ELF-1 (cell line): ENCODE measurements at places on chromosomes 5 and 9.
A peak's percentile ranks its signal among the peaks of the same experiment; 100 is the strongest.

DNA sequence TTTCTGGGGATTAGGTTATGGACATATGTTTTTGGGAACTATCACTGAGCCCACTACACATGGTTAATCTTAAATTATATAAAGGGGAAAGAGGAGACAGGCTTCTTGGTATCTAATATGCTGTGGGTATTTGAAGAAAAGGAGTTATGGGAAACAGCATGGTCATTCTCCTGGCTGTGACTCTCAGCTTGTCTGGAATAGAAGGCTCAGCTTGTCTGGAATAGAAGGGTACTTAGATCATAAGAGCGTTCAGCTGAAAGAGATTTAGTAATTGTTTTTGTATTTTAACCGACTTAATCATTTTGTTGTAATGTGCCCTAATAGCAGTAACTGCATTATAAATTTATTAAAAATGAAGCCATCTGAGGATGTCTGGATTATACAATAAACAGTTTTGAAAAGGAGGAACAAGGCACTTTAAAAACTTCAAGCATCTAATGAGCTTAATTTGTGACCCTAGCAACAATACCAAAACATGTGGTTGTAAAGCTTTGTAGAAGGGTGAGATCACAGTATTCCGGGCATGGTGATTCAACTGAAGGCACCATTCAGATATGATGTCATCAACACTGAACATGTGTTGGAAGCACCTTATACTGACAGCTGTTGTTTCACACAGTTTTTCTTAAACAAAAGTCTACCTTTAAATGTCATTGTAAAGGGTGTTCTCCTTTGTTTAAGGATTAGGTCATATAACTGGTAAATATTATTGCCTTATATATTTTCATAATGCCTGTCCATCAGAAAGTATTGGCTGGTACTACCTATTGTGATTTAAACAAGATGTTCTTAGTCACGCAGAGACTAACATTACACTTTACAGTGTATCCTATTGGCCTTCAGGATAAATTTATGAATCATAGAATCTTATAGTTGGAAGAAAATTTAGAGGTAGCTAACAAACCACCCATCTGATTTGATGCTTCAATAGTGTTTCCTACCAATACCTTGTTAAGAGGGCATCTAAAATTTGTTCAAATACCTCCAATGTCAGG is 2174.1 kb upstream of the WWC1 start:
- DNase-seq = no peak

DNA sequence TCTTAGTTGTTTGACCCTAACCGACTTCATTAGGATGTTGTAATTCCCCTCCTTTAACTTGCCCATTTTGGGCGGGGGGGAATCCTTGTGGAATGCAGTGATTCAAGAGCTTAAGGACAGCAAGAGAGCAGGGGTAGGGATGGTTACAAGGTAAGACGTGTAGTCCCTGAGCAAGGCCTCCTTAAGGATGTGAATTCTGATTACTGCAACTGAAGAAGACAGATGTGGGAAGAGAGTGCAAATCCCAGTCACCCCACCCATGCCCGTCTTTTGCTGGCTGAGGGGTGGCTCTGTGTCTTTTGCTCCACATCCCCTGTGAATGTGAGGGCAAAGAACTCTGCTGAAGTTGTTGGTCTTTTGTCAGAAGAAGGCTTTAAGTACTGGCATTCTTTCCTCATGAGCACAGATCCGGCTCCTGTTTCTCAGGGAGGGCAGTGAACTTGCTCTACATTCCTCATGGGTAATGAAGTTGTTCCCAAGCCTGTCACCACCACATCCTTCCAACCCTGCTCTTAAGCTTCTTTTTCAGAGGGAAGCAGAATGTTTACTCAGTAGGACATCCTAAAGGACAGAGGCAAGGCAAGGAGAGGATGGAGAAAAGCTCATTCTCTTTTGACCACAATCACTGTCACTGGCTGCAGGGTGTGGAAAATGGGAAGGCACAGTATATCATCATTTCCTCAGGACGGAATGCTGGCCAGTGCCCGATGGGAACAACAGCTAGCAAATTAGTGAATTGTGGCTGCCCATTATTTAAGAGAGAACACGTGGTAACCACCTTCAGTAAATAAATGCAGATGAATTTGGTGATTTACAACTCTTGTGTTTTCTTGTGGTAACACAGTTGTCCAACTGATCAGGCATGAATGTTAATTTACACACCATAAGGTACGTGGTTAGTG is 61.5 kb downstream of the RAI14 start:
- DNase-seq = peak; percentile 71

- no peak for DNase-seq
Measured at GRCh38 chr5:5383461-5383860, 39.0 kb upstream of the ICE1 start.

DNA sequence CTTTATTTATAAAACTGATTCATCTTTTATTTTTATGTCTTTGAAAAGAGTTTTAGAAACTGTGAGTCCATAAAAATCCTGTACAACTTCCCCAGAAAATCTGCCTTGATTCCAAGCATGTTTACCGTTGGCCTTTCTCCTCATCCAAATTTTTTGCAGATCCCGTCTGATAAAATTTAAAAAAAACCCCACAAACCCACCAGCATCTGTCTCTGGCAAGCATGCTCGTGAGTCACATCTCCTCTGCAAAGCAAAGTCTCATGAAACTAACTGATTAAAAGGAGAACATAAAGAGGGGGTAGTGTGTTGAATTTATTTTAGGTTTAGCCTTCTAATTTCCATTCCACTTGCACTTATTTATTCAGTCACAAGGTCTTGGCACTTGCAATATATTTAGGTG is 109.4 kb downstream of the MAT2B start:
- DNase-seq = no peak

- DNase-seq = peak; percentile 18
Measured at GRCh38 chr5:79107020-79107796, 4.4 kb upstream of the BHMT start.

- no peak for DNase-seq
Measured at GRCh38 chr9:70392850-70393249, 21.6 kb downstream of the KLF9 start.

- no peak for DNase-seq
Measured at GRCh38 chr9:37374892-37375291, 47.6 kb upstream of the GRHPR start.

DNA sequence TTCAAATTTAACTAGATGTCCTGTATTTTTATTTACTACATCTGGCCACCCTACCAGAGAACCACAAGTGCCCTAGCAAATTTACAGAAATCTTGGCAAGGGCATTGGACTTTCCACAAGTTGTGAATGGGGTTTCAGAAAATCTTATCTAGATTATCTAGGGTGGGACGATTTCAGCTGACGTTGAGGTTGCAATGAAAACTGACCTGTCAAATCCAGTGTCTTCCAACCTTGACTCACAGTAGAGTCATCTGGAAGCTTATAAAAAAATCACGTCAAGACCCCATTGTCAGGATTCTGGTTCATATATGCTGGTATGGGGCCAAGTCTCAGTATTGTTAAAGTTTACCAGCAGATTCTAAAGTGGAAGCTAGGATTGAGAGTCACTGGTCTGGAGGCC is 109.6 kb upstream of the ACTBL2 start:
- no peak for DNase-seq

DNA sequence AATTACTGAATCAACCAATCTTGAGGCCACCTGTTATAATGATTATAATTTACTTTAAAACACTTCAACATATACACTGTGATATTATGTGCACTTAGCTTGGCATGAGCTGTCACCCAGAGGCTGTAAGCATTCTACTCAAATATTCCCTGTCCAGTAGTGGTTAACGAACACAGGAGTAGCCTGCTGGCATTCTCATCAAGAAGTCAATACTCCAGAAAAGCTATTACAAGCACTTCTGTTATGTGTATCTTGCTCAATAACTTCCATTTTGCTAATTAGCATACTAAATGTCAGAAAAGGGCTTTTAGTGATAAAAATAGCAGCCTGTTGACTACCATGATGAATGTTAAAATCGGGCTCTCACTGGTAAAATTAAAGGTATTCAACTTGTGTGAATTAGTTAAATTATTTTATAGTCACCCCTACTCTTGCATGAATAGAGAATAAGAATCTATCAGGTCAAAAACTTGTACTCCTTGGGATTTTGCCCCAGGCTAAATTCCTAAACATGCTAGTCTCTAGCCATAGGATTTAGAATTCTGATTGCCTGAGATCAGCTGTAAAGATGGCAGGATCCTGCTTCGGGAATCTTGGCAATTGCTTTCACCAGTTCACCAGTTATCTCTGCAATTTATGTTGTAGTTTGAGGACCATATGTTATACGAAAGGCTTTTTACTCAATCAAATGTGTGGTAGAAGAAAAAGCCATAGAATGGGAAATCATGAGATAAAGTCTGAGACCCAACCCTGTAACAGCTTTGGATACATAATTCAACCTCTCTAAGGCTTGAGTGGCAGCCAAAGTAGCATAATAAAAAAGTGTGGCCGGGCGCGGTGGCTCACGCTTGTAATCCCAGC is 43.4 kb upstream of the PAM start:
- DNase-seq = no peak

DNA sequence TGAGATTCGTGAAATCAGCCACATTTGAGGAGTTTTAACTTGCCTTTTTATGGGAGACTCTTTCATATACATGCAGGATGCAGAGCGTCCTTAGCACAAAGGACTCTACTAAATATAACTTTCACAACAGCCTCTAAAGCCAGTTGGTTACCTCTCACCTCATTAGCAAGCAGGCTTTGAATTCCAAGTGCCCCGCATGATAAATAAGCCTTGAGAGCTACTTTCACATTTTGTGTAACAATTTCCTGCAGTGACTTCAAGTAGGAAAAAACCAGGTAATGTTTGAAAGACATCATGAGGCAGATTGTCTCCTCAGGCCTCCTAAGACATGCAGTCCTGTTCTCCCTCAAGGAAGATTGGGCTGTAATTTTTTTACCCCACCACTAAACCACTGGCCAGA is 50.5 kb downstream of the RALGPS1 start:
- DNase-seq = no peak

DNA sequence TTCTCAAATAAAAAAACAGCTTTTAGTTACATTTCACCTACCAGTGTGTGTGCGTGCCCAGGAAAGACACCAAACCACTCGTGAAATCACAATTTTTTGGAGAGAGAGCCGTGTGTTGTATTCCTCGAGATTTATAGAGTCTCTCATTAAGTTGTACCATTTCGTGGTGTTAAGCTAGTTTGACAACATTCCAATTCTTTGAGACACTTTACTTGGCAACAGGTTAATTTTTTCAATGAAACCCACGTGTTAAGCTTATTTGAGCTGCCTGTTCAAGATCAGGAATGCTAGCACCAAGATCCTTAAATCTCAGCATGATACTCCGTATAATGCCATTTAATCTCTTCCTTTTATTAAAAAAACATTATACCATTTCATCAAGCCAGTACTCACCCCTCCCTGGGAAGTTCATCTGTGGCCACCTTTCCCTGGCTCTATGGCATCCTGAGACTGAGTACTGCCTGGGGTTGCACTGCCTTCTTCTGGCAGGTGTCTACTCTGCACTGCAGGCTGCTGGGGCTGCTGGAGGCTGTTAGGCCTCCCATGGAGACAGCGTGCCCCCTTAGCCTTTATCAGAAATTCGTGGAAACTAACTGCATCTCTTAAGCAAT is 143.7 kb downstream of the ARHGAP26 start:
- DNase-seq = peak; percentile 21

- DNase-seq = no peak
Measured at GRCh38 chr9:87270221-87270847, 227.3 kb upstream of the DAPK1 start.

DNA sequence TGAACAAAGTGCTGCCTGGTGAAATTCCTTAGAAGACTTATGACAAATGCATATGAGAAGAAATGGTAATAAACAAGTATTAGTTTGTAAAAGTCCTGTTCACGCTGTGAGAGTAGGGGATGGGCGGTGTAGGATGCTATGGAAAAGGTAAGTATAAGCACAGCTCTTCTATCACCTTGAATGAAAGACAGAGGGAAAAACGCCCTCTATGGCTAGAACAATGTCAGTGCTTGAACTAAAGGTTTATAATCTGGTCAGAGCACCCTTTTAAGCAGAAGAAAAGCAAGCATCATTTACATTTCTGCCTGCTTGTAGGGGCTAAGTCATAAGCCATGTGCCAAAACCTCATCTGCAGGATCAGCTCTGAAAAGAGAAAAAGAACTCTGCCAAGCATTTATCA is 115.2 kb downstream of the LHFPL2 start:
- DNase-seq = no peak

DNA sequence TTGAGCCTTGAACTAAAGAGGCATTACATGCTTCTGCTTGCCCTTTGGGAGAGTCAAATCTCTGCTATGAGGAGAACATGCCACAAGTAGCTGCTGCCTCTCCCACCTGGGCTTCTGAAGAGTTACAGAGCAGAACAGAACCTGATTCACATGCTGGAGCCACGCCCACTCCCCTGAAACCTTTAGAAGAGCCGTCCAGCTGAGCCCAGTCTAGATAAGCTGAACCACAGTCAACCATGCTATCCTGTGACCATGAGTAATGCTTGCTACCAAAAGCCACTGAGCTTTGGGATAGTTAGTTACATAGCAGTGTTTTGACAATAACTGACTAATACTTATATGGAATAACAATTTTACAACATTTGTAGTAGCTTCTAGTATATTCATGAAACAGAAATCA is 111.0 kb upstream of the VCAN start:
- DNase-seq = no peak

GRCh38 chr5:152456815-152457443 is 51.9 kb upstream of the NMUR2 start:
- DNase-seq = no peak

- no peak for DNase-seq
Measured at GRCh38 chr9:4798281-4799032, 5.7 kb downstream of the RCL1 start.

DNA sequence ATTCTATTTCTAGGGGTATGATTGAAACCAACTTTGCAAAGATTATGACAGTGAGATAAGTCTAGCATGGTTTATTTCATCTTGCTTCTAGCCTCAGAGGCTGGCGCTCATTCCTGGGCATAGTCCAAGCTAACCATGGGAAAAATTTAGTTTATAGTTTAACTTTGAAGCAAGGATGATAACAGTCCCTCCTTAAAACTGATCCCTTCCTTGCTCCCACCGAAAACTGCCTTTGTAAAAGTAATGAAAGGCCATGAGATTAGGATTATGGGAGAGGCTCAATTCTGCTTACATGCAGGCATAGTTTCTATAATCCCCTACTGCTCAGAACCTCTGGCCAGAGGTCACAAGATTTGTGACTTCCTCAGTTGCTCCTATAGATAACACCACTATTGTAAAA is 75.7 kb downstream of the TARS1 start:
- DNase-seq = no peak

- DNase-seq = no peak
Measured at GRCh38 chr9:15248081-15248480, 58.9 kb downstream of the TTC39B start.
